CD4-positive, CD25-positive, alpha-beta regulatory T cell (primary cell): ENCODE measurements at places on chromosomes 1 and 21. TPM values are rescaled to one million over a fixed set of nuclear protein-coding genes. Genes with fewer than 3 reads are reported as not detected.

The HMCN1 gene
- polyA plus RNA-seq: 0.56 TPM

- no peak for DNase-seq
These were observed 74.2 kb upstream of the CXADR start for GRCh38 chr21:17438635-17439034.

GRCh38 chr1:38718031-38718430 lies 141.5 kb downstream of the RRAGC start:
- no peak for DNase-seq

GRCh38 chr1:234996245-234996757 lies 132.3 kb downstream of the TOMM20 start:
- no peak for DNase-seq

GRCh38 chr1:205298191-205298994 lies 23.2 kb downstream of the NUAK2 start:
- no peak for DNase-seq
